Ascending aorta (tissue), 2 donors: ENCODE measurements at places on chromosomes 7 and 10. TPM values are rescaled to one million over a fixed set of nuclear protein-coding genes. Genes with fewer than 3 reads are reported as not detected.

DNA sequence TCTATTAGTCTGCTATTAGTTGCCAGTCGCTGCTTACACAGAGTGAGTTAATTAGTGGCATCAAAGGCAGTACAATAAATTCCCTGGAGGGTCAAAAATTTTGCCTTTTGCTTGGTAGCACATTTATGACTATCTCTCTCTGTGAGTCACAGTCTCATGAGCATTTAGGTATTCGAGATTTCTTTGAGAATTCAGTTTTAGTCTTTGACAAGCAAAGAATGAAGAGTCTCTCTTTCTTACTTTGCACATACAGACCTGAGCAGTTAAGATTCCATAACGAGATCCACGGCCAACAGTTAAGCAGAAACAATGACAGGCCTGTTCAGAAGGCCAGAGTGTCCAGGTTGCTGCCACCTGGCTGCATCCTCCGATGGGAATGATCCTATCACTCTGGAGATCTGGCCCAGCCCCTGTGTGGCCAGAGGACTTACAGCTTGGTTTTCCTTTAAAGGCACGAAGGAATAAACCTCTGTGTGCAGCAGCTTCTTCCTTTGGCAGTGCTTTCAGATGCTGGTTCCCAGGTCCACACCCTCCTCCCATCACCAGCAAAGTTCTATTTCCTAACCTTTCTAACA, 80.6 kb downstream of the GLI3 start:
- no peak for DNase-seq

- DNase-seq: no peak
These were observed 218.4 kb downstream of the ADAM12 start for GRCh38 chr10:126169899-126170298.

- DNase-seq: no peak
These were observed 427.8 kb upstream of the SEMA3D start for GRCh38 chr7:85614684-85615083.

DNA sequence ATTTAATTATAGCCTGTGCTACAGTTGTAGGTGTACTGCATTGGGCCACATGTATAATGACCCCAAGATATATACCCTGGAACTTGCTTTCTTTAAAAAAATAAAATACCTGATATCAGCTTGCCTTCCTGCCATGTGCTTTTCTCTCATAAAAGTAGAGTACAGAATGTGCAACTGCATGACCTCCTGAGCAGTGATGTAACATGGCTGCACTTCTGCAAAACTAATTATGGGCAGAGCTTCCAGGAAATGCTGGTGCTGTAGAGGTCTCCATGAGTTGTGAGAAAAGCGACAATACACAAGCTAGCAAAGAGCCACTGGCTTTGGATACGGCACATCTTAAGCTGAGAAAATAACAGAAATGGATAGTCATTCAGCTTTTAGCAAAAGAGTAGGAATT, 6.5 kb upstream of the ERLIN1 start:
- DNase-seq: no peak

ACSM6 gene
- not detected for total RNA-seq
